ENCODE measurements at places on chromosomes 12 and 14. TPM values are rescaled to one million over a fixed set of nuclear protein-coding genes. Genes with fewer than 3 reads are reported as not detected.

GRCh38 chr12:50625029-50625925, 120.5 kb downstream of the DIP2B start:
- no peak for ATAC-seq

- no peak for ATAC-seq
These were observed 345.9 kb upstream of the RGS6 start for GRCh38 chr14:71586131-71586897.

Gene NOP9
- 20.5 TPM for total RNA-seq

DNA sequence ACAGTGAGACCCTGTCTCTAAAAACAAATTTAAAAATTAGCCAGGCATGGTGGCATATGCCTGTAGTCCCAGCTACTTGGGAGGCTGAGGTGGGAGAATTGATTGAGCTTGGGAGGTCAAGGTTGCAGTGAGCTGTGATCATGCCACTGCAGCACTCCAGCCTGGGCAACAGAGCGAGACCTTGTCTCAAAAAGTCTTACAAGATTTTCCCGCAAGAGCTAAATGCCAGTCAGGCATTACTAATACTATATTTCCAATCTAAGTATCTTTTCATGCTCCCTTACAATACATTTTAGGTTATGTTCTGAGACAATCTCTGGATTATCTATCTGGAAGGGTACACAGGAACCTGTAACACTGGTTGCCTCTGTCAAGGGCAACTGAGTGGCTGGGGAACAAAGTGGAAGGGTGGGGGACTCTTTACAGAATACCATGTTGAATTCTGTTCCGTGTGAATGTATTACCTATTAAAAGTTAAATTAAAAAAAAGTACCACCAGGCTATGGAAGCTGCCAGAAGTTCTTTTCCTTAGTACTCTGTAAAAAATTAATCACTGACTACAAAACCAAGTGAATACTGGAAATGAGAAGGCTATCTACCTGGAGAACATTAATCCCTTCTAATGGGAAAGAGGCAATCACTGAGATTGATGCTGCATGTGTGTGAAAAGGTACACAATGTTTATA, 56.7 kb downstream of the BTBD7 start:
- no peak for ATAC-seq

- no peak for ATAC-seq
These were observed 763.9 kb downstream of the NRXN3 start for GRCh38 chr14:78933948-78934524.

GRCh38 chr12:114408886-114409851, 3.2 kb upstream of the TBX5 start:
- ATAC-seq, result no peak

Gene ACVRL1
- total RNA-seq, result 4.9 TPM

DNA sequence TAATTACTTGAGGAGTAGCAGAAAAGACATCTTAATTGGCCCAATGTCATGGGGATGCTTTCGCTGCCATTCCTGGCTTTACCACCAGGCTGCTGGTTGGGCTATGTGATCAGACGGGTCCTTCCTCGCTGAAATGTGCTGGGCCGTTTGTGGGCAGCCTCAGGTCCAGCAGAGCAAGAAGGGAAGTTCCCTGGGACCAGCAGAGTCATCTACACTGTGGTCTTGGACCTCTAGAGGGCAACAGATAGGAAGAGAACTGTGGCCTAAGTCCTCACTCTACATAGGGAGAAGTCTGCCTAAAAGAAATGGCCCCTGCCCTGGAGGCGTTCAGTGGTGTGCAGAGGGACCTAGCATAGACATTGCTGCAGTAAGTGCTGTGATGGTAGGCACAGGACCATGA, 10.9 kb downstream of the EVL start:
- peak; percentile 19 for ATAC-seq

DNA sequence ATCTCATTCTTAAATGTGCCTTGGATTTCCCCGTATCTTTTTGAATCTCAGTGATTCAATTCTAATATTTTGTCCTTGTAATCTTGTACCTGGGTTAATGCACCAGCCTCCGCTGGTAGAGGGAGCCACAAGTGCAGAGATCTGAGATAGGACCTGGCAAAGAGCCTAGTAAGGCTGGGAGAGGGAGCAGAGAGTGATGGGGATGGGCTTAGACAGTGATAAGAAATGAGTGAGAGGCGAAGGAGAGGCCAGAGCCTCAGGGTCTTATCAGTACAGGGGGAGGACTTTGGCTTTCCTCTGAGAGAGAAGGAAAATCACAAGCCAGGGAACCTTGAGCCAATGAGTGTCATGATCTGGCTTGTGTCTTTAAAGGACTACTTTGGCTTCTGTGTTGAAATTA, 30.5 kb upstream of the LMNTD1 start:
- no peak for ATAC-seq

GRCh38 chr12:112808156-112808555, 16.6 kb downstream of the RPH3A start:
- ATAC-seq, result no peak

Gene TEX22
- 2.0 TPM for total RNA-seq

DNA sequence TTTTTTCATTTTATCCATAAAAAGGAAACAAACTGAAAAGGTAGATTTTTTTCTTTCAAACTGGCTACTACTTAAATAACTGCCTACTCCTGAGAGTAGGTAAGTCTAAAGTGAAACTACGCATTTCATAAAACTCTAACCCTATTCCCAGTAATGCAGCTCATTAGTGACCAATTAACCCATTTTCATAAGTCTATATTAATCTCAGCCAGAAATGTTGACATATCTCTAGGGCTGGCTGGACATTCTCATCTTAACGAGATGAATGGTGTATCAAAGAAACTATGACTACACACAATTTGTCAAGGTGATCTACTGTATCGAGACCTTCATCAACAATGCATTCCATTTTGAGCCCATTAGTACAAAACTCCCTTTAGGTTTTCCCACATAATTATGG, 57.2 kb downstream of the EPS8 start:
- no peak for ATAC-seq

DNA sequence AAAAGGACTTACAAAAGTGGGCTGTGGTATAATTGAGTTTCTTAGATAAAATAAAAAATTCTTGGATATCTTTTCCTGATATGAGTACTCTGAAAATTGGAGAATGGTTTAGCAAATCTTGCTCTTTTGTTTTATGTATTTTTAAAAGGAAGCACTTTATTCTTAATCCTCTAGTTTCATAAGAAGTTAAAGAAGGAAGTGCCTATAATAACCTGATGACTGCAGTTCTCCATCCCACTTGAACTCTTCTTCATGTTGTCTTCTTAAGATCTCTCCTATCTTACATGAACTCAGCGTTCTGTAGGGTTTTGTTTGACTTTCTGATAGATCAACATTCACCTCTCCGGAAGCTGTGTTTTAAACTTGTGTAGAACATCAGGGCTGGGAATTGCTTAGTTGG, 271.0 kb downstream of the ERC1 start:
- ATAC-seq, result no peak

GRCh38 chr12:75790219-75790618, 241.4 kb downstream of the PHLDA1 start:
- ATAC-seq, result no peak

GRCh38 chr14:98725191-98725590, 546.8 kb downstream of the BCL11B start:
- no peak for ATAC-seq

DNA sequence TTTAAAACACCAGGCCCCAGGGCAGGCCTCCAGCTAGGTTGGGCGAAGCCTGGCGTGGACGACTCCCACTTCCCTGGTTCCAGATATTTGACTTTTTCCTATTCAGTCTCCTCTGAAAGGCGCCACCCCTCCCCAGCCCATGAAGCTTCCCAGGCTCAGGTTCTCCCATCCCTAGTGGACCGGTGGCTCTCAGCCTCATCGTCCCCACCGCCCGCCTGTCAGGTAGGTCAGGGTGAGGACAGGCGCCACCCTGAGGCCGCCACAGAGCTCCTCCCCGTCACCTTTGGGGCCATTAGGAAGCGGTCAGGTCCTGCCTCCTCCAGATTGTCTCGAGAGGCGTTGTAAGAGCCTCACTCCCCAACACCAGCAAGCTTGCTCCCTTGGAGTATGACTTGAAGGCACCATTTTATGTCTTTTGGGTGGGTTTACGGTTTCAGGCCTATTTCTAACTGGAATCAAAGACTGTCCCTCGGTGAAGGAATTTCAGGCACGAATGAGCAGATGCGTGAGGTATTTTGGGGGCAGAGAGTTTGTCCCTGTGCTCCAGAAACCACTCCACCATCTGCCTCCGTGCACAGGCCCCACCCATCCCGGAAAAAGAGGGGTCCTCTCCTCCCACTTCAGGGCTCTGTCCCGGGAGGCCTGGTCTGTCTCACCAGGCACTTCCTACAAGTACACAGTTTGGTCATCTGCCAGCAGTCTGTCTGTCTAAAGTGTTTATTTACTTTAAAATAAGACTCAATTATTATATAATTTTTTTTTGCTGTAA, 55.6 kb downstream of the TSPAN9 start:
- ATAC-seq, result no peak

- ATAC-seq, result no peak
These were observed 215.2 kb downstream of the ERC1 start for GRCh38 chr12:1206118-1206734.

DNA sequence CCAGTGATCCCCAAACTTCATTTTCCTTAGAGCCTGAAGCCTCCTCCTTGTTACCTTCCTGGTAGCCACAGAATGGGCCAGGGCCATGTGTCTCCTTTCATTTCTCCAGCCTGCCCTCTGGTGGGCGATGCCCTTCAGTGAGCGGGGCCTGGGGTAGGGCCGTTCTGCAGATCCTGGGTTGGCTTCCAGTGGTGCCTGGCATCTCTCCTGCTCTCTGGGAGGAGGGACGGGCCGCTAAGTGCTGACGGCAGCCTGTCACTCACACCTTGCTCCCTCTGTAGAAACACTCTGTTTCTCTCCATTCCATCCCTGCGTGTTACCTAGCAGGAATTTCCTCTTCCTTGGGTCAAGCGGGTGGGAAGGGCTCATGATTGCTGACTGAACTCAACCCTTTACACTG, 232.1 kb downstream of the CACNA1C start:
- ATAC-seq, result peak; percentile 76

Gene VWF
- 53.7 TPM for total RNA-seq

Gene NAA30
- 10.5 TPM for total RNA-seq

- no peak for ATAC-seq
These were observed 56.7 kb downstream of the TTC7B start for GRCh38 chr14:90759370-90760077.

Gene CATSPERB
- total RNA-seq, result 3.3 TPM

Gene CFAP251
- total RNA-seq, result 18.3 TPM

Gene MGP
- total RNA-seq, result 16.7 TPM

Gene MUCL1
- total RNA-seq, result not detected

- ATAC-seq, result peak; percentile 35
These were observed 82.0 kb upstream of the HMGA2 start for GRCh38 chr12:65742018-65743010.

Gene C12orf50
- total RNA-seq, result not detected

GRCh38 chr12:82659343-82660207, 27.1 kb upstream of the TMTC2 start:
- no peak for ATAC-seq

DNA sequence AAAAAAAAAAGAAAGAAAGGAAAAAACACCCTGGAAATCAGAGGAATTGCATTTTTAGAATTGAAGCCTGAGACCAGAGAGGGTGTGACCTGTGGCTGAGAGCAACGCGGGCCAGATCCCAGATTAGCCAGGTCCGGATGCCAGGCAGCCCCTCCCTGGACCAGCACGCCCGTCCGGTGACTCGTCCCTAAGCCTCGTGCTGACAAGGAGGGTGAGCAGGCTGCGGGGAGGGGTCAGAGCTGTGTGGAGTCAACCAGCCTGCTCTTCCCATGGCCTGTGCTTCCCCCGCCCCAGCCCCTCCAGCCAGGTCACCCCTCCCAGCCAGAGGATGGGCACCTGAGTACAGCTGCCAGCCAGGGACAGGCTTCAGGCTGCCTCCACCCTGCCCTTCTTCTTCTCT, 4.2 kb upstream of the KLC1 start:
- ATAC-seq, result peak; percentile 84

DNA sequence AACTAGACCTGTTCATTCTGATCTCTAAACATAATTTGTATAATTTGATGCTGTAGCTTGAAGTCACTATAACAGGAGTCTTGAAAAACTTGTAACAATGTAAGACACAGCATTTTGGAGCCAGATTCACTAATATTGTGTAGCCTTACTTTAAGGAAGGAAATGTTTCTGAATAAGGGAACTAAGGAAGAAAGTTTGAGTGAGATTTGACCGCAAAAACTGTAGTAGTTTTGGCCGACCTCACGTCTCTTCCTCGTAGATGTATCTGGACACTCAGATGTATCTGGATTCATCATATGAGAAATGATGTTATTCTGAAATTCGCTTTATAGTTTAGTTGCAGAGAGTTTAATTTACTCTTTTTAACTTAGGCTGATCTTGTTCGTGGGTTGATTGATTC, 13.9 kb upstream of the DNAH10 start:
- no peak for ATAC-seq

DNA sequence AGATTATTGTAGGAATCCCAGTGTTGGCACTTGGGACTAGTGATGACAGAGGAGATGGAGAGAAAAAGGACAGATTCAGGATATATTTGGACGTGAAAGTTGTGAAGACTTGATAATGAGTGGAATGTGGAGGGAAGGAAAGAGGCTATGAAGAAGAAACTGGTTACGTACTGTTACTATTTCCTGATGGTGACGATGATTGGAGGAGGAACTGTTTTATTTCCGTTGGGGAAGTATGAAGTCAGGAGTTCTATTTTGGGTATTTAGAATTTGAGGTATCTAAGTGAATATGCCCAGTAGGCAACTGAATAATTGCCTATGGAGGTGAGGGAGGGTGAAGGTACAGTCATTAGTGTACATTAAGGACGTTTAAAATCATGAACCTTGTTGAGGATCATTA, 207.2 kb downstream of the TMTC2 start:
- no peak for ATAC-seq

GRCh38 chr14:72816287-72816686, 77.6 kb downstream of the DPF3 start:
- no peak for ATAC-seq

DNA sequence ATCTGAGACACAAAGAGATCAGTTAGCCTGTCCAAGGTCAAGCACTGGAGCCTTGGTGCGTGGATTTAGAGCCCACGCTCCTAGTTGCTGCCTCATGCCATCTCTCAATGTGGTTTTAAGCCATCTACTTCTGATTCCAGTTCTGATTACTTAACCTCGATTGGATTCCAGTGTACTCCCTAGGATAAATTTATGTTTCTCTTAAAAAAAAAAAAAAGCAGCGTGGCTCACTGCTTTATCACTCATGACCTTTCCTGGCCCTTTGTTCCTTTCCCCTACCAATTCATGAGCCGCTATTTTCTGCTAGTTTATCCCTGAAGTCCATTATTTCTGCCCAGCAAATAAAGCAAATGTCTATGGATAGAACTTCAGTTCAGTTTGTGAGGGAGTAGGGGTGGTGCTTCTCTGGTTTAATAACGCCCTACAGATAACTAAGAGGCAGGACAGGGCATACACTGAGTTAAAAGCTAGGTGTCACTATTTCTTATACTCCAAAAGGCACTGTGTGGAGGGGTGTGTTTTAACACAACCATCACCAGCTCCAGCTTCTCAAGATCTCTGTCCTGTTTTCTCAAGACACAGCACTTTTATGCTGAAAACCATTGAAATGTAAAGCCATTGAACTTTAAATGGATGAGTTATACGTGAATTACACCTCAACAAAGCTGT, 9.8 kb upstream of the PARP11 start:
- peak; percentile 73 for ATAC-seq

- ATAC-seq, result peak; percentile 69
These were observed 44.0 kb downstream of the RBMS2 start for GRCh38 chr12:56565510-56566101.

GRCh38 chr12:23824358-23824757, 125.1 kb downstream of the SOX5 start:
- ATAC-seq, result no peak
